ENCODE measurements at places on chromosomes 2 and 18.
A peak's percentile ranks its signal among the peaks of the same experiment; 100 is the strongest.

DNA sequence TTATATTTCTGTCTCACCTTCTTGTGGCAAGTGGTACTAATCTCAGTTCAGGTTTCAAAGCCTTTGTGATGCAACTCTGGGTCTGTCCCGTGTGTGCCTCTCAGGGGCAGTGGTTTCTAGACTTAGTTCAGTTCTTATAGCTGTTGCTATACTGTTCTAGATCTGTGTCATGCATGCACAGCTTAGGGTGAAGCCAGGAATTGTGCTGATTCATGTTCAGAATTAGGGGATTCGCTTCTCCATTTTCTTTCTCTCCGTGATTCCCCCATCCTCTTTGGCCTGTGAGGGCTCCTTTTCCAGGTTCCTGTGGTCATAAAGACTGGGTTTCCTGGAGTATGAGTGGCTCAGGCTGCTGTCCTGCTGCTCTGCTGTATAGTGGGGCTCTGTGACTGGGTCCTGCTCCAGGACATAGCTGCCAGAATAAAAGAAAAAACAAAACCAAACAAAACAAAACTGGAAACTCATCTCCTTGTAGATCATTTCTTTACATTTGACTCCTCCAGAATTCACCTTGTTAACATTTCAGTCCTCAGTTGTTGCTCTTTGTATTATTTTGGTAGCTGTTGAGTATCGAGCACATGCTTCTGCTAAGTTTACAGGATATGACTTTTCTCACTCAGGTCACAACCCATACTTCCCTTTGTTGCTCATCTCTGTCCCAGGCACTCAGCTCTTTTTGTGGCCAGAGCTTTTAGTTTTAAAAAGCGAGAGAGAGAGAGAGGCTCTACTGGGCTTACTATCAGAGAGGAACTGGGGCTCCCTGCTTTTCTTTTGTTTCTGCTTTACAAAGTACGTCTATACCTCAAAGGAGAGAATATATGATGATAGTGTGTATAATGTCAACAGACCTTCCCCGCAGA is 34.2 kb downstream of the CERS6 start:
- H3K36me3 ChIP-seq = no peaks in the 10 kb centered on the region
- H3K27me3 ChIP-seq = no peaks in the 10 kb centered on the region
- DNase-seq = peak; percentile 34
- H3K4me1 ChIP-seq = peaks cover 4% of the 10 kb centered on the region

GRCh38 chr18:37516361-37516853 is 49.2 kb downstream of the CELF4 start:
- no peak overlapping the region for H3K4me3 ChIP-seq
- no peak for DNase-seq
- no peak overlapping the region for H3K27ac ChIP-seq

- peaks cover 5% of the 10 kb centered on the region for H3K4me1 ChIP-seq
- no peak overlapping the region for H3K4me3 ChIP-seq
- peak; percentile 63 for DNase-seq
- no peak overlapping the region for H3K27ac ChIP-seq
- H3K36me3 ChIP-seq = no peaks in the 10 kb centered on the region
- no peaks in the 10 kb centered on the region for H3K27me3 ChIP-seq
Measured at GRCh38 chr2:133045787-133046186, 375.8 kb upstream of the LYPD1 start.

- no peak overlapping the region for H3K27ac ChIP-seq
- no peak overlapping the region for H3K4me3 ChIP-seq
- no peaks in the 10 kb centered on the region for H3K27me3 ChIP-seq
- H3K36me3 ChIP-seq = no peaks in the 10 kb centered on the region
- peaks cover 12% of the 10 kb centered on the region for H3K4me1 ChIP-seq
- peak; percentile 88 for DNase-seq
Measured at GRCh38 chr2:219125225-219125885, 35.3 kb downstream of the NHEJ1 start.

GRCh38 chr2:28368357-28368798 is 24.3 kb upstream of the FOSL2 start:
- H3K4me3 ChIP-seq = no peak overlapping the region
- no peak for DNase-seq
- no peaks in the 10 kb centered on the region for H3K36me3 ChIP-seq
- no peak overlapping the region for H3K27ac ChIP-seq
- H3K27me3 ChIP-seq = peaks cover 4% of the 10 kb centered on the region
